ENCODE measurements at places on chromosomes 1 and 21. TPM values are rescaled to one million over a fixed set of nuclear protein-coding genes. Genes with fewer than 3 reads are reported as not detected.

GRCh38 chr21:42666023-42666747 is 12.8 kb downstream of the PDE9A start:
- DNase-seq, result no peak

GRCh38 chr1:2098839-2099785 is 48.9 kb downstream of the PRKCZ start:
- no peak for DNase-seq

GRCh38 chr1:148294116-148294807 is 142.2 kb upstream of the NBPF11 start:
- DNase-seq, result no peak

- no peak for DNase-seq
Observed at GRCh38 chr1:66294707-66295370, 239.1 kb upstream of the SGIP1 start.

- DNase-seq, result no peak
Observed at GRCh38 chr21:17828223-17828622, 9.1 kb upstream of the C21orf91 start.

DNA sequence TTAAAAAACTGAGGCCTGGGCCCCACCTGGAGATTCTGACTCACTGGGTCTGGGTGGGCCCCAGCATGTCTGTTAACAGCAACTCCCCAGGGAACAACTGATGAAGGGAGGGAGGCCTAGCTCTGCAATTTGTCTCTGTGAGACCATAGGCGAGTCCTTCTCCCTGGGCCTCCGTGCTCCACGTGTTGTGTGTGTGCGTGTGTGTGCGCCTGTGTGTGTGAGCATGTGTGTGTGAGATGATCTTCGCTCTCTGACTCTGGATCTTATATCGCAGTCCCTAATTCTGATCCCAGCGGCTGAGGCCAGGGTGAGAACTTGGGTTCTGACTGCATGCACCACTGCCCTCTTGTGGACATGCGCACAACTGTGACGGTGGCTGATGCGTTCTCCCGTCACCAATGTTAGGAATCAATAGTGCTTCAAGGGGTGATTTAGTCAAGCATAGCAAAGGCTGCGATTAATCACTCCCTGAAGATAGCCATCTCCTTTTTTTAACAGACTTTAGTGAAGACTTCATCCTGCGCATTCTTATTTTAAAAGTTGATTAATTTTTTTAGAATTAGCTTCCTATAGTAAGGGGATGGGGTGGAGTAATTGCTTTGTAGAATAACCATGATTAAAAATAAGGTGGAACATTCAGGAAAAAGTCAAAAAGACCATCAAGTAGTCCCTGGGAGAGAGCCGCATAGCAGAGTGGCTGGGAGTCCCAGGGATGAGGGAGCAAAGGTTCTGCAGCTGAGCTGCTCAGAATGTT is 62.4 kb upstream of the USP24 start:
- DNase-seq, result peak; percentile 85

DNA sequence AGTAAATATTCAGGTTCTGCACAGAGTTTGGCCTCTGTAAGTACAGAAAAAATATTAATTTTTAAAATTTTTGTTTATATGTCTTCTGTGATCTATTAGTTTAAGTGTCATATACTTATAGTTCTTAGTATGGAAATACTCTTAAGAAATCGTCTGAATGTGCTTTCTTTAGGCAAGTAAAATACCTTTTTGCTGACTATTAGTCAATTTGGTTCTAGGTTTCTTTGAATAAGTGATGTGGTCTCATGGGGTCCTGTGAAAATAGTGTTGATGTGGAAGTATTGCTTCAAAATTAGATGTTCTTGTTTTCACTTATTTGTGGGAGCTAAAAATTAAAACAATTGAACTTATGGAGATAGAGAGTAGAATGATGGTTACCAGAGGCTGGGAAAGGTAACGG is 23.9 kb downstream of the MIGA1 start:
- no peak for DNase-seq

DNA sequence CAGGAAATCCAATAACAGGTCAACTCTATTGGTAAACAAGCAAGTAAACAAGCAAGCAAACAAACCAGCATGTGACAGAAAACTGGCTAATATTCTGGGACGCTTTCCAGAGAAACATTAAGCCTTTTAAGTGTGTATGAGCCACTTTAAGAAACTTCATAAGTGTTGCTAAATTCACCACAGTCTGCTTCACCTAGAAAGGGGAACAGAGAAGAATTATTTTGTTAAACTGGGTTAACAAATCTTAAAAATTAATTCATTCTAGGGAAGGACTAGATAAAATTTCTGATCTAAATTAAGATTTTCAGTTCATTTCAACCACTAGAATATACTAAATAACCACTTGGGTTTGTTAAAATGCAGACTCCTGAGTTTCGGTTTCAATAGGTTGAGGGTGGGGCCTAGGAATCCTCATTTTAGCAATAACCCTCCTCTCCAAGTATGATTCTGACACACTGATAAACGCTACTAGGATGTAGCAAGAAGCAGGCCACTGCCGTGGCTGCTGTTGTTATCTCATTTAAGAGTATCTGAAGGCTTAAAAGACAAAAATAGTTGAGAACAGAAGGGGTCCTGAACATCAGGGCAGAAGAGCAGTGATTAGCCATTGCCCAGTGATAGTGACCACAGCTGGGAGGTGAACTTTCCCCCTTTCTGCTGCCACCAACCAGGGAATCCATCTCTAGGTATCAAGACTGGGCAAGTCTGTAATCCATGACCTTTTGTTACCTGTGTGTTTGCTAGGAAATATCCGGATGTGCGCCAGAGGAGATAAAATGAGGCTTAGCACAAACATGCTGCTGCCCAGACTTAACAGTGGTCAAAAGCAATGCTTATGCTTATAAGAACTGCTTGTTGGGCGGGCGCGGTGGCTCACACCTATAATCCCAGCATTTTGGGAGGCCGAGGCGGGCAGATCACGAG is 11.2 kb downstream of the CREG1 start:
- DNase-seq, result no peak

DNA sequence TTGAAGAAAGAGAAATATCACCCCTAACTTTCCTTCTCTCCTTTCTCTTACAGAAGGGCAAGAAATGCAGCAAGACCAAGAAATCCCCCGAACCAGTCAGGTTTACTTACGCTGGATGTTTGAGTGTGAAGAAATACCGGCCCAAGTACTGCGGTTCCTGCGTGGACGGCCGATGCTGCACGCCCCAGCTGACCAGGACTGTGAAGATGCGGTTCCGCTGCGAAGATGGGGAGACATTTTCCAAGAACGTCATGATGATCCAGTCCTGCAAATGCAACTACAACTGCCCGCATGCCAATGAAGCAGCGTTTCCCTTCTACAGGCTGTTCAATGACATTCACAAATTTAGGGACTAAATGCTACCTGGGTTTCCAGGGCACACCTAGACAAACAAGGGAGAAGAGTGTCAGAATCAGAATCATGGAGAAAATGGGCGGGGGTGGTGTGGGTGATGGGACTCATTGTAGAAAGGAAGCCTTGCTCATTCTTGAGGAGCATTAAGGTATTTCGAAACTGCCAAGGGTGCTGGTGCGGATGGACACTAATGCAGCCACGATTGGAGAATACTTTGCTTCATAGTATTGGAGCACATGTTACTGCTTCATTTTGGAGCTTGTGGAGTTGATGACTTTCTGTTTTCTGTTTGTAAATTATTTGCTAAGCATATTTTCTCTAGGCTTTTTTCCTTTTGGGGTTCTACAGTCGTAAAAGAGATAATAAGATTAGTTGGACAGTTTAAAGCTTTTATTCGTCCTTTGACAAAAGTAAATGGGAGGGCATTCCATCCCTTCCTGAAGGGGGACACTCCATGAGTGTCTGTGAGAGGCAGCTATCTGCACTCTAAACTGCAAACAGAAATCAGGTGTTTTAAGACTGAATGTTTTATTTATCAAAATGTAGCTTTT is 2.4 kb downstream of the CCN1 start:
- no peak for DNase-seq

GRCh38 chr1:159851407-159851806 is 11.1 kb downstream of the VSIG8 start:
- DNase-seq, result no peak

DNA sequence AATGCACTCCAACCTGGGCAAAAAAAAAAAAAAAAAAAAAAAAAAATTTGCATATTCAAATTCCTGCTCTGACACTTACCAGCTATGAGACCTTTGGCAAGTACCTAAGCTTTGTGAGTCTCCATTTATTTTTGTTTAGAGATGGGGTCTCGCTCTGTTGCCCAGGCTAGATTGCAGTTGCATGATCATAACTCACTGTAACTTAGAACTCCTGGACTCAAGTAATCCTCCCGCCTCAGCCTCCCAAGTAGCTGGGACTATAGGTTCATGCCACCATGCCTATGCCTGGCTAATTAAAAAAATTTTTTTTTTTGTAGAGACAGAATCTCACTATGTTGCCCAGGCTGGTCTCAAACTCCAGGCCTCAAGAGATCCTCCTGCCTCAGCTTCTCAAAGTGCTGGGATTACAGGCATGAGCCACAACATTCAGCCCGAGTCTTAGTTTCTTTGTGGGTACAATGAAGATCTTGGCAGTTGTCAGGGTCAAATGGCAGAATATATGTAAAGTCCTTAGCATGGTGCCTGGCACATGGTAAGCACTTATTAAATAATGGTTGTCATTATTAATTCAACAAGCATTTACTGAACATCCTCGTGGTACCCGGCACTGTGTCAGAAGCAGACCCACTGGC is 53.5 kb upstream of the TENT5B start:
- no peak for DNase-seq

DNA sequence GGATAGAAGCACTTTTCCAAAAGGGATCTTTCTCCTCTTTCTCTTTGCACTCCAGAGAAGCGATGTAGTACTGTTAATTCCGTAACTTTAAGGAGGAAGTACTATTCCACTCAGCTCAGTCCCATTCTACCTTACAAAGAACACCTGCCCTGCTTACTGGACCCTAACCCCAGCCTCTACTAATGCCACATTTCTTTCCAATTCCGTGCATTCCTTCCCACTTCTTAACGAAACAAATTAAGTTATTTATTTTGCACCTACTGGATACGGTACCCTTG is 511 bp downstream of the NDC1 start:
- DNase-seq, result no peak

DNA sequence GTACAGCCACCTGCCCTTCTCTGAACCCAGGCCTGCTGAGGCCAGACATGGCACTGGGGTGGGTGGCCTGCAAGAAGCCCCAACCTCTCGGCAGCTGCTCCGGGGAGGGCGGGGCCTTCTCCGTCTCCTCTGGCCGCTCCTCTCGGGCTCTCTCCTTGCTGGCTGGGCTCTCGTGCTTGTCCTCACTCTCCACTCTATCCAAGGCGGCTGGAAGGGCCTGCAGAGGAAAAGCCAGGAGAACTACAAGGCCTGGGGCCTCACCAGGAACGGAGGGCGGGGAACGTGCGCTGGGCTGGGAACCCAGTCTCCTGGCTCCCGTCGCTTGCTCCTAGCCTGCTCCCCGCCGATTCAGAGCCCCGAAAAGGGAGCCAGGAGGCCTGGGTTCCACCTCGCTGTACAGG is 59.1 kb downstream of the CHD5 start:
- no peak for DNase-seq

DNA sequence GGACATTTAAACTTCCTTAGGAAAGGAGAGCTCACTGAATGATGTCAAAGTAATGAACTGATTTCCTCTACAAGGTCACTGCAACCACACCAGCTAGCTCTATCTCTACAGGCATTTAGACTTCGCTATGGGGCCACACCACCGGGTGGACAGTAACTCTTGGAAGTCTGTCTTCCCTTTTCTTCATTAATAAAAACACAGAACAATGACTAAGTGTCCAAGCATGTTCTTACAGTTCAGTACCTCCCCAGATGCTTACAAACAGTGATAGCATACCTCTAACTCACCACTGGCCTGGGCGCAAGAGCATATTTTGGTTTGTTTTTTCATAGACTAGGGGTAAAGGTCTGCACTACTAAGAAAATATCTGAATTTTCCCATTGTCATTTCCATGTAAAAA is 54.6 kb downstream of the SIM2 start:
- DNase-seq, result no peak

GRCh38 chr1:28718586-28719331 is 18.0 kb upstream of the YTHDF2 start:
- DNase-seq, result no peak

- DNase-seq, result no peak
Observed at GRCh38 chr1:194705123-194705854, 1518.9 kb upstream of the B3GALT2 start.

GRCh38 chr1:203338335-203339036 is 12.4 kb downstream of the FMOD start:
- peak; percentile 67 for DNase-seq

Gene PCAT6
- 0.57 TPM for total RNA-seq

Gene UBE2Q1
- 58.5 TPM for total RNA-seq

Gene CD5L
- total RNA-seq, result not detected

Gene FAM3B
- total RNA-seq, result 0.60 TPM

Gene PRKACB
- 41.9 TPM for total RNA-seq

Gene TMOD4
- not detected for total RNA-seq

Gene MLLT11
- total RNA-seq, result 6.4 TPM

Gene TEX38
- 0.45 TPM for total RNA-seq

Gene CDA
- 2.0 TPM for total RNA-seq

Gene BRINP3
- total RNA-seq, result not detected

Gene PLEKHA6
- 20.5 TPM for total RNA-seq

Gene EFNA1
- 12.1 TPM for total RNA-seq

Gene HHIPL2
- 0.86 TPM for total RNA-seq

Gene SPTA1
- total RNA-seq, result 0.12 TPM

Gene RAB13
- total RNA-seq, result 34.9 TPM

All from ovary (tissue), 10 donors.